ENCODE measurements at places on chromosomes 5 and 9. TPM values are rescaled to one million over a fixed set of nuclear protein-coding genes. Genes with fewer than 3 reads are reported as not detected.
A peak's percentile ranks its signal among the peaks of the same experiment; 100 is the strongest.

PCDHB15 gene
- 7.3 TPM for total RNA-seq

TRIM7 gene
- total RNA-seq, result 0.55 TPM

MYMK gene
- not detected for total RNA-seq

SAXO1 gene
- not detected for total RNA-seq

SLC25A2 gene
- total RNA-seq, result 0.82 TPM

ANKRD34B gene
- not detected for total RNA-seq

CDH9 gene
- total RNA-seq, result not detected

GPRIN1 gene
- 0.55 TPM for total RNA-seq

C9 gene
- total RNA-seq, result not detected

IFNA21 gene
- total RNA-seq, result not detected

IL9 gene
- not detected for total RNA-seq

GRCh38 chr5:104187656-104188055 is 625.1 kb upstream of the NUDT12 start:
- no peak overlapping the region for H3K4me3 ChIP-seq
- no peaks in the 10 kb centered on the region for H3K36me3 ChIP-seq
- H3K27me3 ChIP-seq, result no peaks in the 10 kb centered on the region

GRCh38 chr5:155125551-155126095 is 112.1 kb downstream of the KIF4B start:
- H3K4me3 ChIP-seq, result no peak overlapping the region
- DNase-seq, result no peak
- H3K4me1 ChIP-seq, result no peaks in the 10 kb centered on the region
- H3K36me3 ChIP-seq, result no peaks in the 10 kb centered on the region

DNA sequence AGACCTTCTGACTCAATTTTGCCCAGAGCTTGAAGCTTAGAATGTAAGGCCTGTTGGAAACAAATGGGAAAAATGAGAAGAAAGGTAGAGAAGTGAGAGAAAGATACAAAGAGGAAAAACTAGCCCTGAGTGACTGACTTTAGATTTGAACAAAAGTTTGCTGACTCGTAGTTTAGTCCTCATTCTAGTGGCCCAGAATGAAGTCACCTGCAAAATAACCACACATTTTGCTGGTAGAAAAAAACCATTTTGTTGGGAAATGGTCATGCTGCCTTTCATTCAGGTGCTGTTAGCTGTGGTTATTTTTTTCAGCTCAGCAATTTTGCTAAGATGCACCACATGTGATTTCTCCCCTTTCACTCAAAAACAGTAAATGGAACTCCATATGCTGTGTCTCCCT is 98.9 kb downstream of the MRPS27 start:
- H3K36me3 ChIP-seq, result peaks cover 23% of the 10 kb centered on the region
- no peak overlapping the region for H3K27ac ChIP-seq
- no peak overlapping the region for H3K4me3 ChIP-seq
- H3K27me3 ChIP-seq, result no peaks in the 10 kb centered on the region
- H3K4me1 ChIP-seq, result peaks cover 8% of the 10 kb centered on the region
- no peak for DNase-seq

DNA sequence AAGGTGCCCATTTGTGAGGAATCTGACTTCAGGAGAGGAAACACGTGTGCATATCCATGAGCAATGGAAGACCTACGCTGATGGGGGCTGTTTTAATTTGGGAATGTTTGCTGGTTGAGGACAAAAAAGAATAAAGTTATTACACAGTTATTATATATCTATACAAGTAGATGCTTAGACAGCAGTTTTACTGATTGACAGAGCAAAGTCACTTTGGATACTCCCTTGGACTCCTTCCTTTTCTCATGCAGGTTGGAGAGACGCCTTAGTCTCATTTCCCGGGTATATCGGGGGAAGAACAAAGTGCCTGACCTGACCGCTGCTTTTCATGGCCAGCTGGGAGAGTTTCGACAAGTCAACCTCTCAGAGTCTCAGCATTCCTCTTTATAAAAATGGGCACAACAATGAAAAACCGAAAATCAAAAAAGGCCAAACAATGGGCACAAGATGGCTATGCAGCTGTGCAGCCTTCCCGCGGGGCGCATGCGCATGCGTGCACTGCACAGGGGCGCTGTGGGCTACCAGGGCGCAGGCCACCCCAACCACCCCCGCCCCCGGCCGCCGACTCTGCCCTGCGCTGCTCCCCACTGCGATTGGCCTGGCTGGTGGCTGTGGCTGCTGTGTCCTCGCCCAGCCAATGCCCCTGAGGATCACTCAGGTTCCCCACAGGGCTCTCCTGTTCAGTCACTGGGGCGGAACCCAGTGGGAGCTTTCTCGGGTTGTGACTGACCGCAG is 18.1 kb downstream of the NFIL3 start:
- no peaks in the 10 kb centered on the region for H3K4me1 ChIP-seq
- no peaks in the 10 kb centered on the region for H3K27me3 ChIP-seq
- peaks cover 14% of the 10 kb centered on the region for H3K36me3 ChIP-seq
- H3K27ac ChIP-seq, result no peak overlapping the region
- no peak overlapping the region for H3K4me3 ChIP-seq
- no peak for DNase-seq

GRCh38 chr9:114484215-114484853 is 20.9 kb downstream of the WHRN start:
- no peak overlapping the region for H3K4me3 ChIP-seq
- H3K4me1 ChIP-seq, result peaks cover 6% of the 10 kb centered on the region
- H3K27me3 ChIP-seq, result no peaks in the 10 kb centered on the region
- no peak overlapping the region for H3K27ac ChIP-seq

- H3K27ac ChIP-seq, result no peak overlapping the region
- H3K27me3 ChIP-seq, result no peaks in the 10 kb centered on the region
- H3K36me3 ChIP-seq, result no peaks in the 10 kb centered on the region
- H3K4me1 ChIP-seq, result no peaks in the 10 kb centered on the region
- DNase-seq, result no peak
These were observed 273.2 kb upstream of the PAPPA start for GRCh38 chr9:115880221-115880885.

DNA sequence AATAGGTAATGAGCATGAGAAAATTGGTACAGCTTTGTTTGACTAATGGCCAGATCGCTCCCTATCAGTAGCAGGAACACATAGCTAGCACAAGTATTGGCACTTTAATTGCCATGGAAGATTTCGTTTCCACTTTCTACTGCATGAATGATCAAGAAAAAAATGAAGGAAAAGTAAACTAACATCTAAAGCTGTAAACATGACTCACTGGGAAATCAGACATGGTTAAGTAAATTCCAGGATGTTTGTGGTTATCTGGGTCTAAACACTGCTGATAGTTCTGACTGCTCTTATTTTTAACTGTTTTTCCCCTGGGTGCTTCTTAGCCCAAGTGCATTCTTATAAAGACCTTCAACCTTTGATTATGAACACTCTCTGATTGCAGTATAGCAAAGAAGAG is 388.9 kb downstream of the NR2F1-AS1 start:
- no peak overlapping the region for H3K4me3 ChIP-seq
- DNase-seq, result no peak
- H3K27ac ChIP-seq, result no peak overlapping the region
- H3K4me1 ChIP-seq, result no peaks in the 10 kb centered on the region
- no peaks in the 10 kb centered on the region for H3K27me3 ChIP-seq

DNA sequence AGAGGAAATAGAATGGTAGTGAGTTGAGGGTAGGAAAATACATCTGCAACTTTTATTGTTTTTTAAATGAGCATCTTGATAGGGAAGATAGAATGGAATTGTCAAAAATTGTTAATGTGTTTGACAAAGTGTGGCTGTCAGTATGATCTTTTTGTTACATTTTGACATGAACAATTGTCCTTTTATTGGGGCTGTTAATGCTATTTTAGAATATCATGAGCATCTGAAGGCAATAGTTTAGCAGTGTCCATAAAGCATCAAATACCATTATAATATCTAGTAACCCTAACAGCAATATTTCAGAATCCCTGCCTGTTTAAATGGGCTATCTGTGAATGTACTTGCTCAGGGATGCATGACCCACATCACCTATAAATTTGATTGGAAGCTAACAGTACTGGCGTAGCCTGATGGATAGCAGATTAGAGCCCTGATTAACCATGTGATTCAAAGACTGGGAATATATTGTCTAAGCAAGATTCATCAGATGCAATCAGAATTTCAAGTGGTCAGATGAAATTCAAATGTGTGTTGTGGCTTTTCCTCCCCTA is 37.8 kb downstream of the TLE4 start:
- H3K4me3 ChIP-seq, result no peak overlapping the region
- no peaks in the 10 kb centered on the region for H3K36me3 ChIP-seq
- H3K27me3 ChIP-seq, result no peaks in the 10 kb centered on the region
- no peak overlapping the region for H3K27ac ChIP-seq

DNA sequence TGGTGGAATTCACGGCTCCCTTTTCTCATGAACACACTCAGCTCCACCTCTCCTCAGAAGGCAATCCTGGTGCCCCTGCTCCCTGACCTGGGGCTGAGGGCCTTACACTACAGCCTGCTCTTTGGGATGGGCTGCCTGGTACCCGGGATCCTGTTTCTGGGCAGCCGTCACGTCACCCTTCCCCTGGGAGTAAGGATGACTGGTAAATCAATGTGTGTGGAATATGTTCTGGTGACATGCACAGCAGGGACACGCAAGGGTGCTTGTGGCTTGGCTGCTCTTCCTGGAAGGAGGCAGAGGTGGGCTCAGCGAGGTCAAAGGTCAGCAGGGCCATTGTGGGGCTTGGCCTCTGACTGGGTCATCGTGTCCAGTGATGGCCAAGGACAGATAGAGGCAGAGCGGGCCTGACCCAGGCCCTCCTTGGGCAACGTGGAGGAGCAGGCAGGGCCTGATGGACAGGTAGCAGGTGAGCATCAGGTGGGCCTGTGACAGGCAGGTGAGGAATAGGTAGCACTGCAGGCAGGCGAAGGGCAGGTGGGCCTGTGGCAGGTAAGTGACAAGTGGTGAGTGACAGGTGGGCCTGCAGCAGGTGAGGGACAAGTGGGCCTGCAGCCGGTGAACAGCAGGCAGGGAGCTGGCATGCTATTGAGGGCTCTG is 399.4 kb upstream of the IRX4 start:
- peak; percentile 55 for DNase-seq
- H3K4me3 ChIP-seq, result no peak overlapping the region
- no peaks in the 10 kb centered on the region for H3K4me1 ChIP-seq
- H3K27me3 ChIP-seq, result no peaks in the 10 kb centered on the region

GRCh38 chr5:142888469-142889085 is 118.4 kb downstream of the ARHGAP26 start:
- DNase-seq, result no peak
- no peak overlapping the region for H3K4me3 ChIP-seq
- no peak overlapping the region for H3K27ac ChIP-seq
- H3K36me3 ChIP-seq, result no peaks in the 10 kb centered on the region
- H3K27me3 ChIP-seq, result no peaks in the 10 kb centered on the region

GRCh38 chr9:70696694-70697335 is 282.4 kb upstream of the KLF9 start:
- no peaks in the 10 kb centered on the region for H3K4me1 ChIP-seq
- H3K36me3 ChIP-seq, result no peaks in the 10 kb centered on the region
- no peaks in the 10 kb centered on the region for H3K27me3 ChIP-seq
- no peak overlapping the region for H3K27ac ChIP-seq

GRCh38 chr9:29969856-29970647 is 2396.8 kb upstream of the C9orf72 start:
- H3K4me3 ChIP-seq, result no peak overlapping the region
- H3K36me3 ChIP-seq, result no peaks in the 10 kb centered on the region
- no peaks in the 10 kb centered on the region for H3K4me1 ChIP-seq
- no peak for DNase-seq
- no peaks in the 10 kb centered on the region for H3K27me3 ChIP-seq

DNA sequence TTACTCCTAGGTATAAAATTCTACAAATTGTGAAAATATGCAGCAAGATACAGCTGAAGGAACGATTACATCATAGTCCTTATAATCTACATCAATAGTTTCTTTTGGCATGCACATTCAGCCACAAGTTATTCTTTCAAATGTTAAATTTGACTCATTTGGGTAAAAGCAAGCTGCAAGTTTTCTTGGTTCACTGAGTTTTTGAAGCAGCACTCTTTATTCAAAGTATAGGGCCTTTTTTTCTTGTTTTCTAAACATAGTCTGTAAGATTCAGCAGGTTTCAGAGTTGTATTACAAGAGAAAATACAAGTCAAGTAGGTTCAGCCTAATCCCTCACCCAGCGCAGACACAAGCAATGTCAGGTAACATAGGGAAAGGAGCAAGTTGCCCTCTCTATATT is 981.5 kb downstream of the PTPRD start:
- no peaks in the 10 kb centered on the region for H3K4me1 ChIP-seq
- no peak overlapping the region for H3K27ac ChIP-seq
- H3K36me3 ChIP-seq, result no peaks in the 10 kb centered on the region
- no peak overlapping the region for H3K4me3 ChIP-seq
- DNase-seq, result no peak

- no peak overlapping the region for H3K4me3 ChIP-seq
- no peaks in the 10 kb centered on the region for H3K27me3 ChIP-seq
- H3K27ac ChIP-seq, result no peak overlapping the region
- no peaks in the 10 kb centered on the region for H3K36me3 ChIP-seq
These were observed 5.4 kb upstream of the ADRA1B start for GRCh38 chr5:159910843-159911229.

DNA sequence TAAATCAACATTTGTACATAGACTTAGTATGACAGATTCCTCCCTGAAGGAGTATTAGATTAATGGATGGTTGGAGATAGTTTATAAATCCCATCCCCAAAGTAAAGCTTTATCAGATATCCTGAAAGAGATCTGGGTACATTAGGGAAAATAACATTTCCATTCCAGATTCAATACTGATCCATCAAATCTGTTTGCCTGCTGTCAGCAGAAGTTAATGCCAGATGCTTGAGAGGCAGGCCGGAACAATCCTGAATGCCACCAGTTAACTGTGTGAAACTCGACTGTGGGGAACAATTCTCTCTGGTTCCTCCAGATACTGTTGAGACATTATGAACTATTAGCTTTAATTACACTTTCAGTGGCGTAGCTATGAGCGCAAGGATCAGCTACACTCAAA is 1166.8 kb downstream of the MAT2B start:
- no peak overlapping the region for H3K27ac ChIP-seq
- H3K27me3 ChIP-seq, result no peaks in the 10 kb centered on the region
- no peaks in the 10 kb centered on the region for H3K36me3 ChIP-seq

DNA sequence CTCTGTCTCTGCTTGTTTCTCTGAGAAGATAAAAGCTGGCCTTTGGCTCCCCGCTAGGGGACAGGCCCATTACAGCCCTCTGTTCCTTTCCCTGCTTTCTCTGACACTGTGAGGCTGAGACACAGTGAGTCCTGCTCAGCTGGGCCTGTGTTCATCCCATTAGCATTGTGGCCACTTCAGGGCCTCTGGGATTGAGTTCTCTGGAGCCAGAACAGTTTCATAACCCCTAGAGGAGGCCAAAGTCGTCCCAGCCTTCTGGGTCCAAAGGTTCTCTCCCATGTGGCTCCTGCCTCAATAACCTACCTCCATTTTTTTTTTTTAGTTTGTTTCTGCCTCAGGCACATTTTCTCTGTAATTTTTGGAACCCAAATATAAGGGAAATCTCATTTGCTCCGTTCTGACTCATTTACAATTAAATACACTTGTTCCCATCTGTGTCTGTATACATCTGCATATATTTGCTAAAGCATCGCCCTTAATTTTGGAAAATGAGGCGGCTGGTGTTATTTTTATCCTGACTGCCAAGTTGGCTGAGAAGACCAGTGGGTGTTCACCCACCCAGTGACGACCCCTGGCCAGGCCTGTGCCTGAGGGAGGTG is 27.3 kb upstream of the CTNNA1 start:
- peak overlapping the region; percentile 13 for H3K4me3 ChIP-seq
- H3K4me1 ChIP-seq, result peaks cover 21% of the 10 kb centered on the region
- DNase-seq, result peak; percentile 80

Measured in sigmoid colon (tissue), 7 donors.